Activated T-cell treated with anti-CD3 and anti-CD28 coated beads, Interleukin-2, amount 50 U/mL, for 48 hours (primary cell): ENCODE measurements at places on chromosomes 5 and 9.

- peak; percentile 100 for DNase-seq
Observed at GRCh38 chr5:181221792-181222629, 1.1 kb upstream of the TRIM41 start.

GRCh38 chr5:116671211-116671736, 96.7 kb upstream of the SEMA6A start:
- DNase-seq: no peak

DNA sequence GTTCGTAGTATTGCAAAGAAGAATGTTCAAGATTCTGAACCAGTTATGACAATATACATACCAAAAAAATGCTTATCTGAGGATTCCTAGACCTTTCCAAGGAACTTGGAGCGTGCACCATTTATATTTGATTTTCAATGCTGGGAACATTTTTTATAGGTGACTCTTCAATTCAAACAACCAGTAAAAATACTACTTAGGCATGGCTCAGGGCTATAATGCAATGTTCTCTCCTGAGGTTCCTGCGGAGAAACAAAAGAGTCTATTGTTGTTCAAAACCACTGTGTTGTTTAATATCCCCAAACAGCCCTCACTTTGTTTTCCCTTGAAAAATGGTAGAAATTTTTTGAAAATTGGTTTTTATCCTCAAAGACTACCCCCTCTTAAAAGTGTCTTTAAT, 335.7 kb upstream of the IZUMO3 start:
- DNase-seq: no peak

DNA sequence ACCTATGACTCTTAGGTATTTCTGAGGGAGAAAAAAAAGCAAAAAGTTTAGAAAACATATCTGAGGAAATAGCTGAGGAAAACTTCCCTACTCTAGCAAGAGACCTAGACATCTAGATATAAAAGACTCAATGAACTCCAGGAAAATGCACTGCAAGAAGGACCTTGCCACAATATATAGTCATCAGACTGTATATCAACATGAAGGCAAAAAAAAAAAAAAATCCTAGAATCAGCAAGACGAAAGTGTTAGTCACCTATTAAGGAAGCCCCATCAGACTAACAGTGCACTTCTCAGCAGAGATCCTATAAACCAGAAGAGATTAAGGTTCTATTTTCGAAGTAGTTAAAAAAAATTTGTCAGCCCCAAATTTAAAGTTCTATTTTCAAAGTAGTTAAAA, 166.2 kb downstream of the TMEM38B start:
- no peak for DNase-seq

GRCh38 chr9:105283795-105284194, 39.3 kb downstream of the SLC44A1 start:
- DNase-seq: no peak

DNA sequence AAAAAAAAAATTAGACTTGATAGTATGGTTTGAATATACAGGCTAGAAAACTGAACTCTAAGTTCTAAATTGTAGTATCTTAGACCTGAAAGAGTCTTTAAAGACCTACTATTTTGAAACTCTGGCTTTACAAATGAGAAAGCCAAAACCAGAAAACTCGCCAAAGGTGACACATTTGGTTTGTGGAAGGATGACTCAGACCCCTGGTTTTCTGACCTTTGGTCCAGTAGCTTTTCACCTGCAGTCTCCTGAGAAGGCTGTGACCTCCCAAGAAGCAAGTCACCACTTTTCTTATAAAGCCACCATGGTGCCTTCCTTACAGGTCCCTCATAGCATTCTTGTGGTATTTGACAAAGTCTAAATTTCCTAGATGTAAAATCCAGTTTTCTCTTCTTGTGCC, 102.1 kb upstream of the CEP78 start:
- DNase-seq: no peak
